ENCODE measurements at places on chromosomes 2 and 18.

DNA sequence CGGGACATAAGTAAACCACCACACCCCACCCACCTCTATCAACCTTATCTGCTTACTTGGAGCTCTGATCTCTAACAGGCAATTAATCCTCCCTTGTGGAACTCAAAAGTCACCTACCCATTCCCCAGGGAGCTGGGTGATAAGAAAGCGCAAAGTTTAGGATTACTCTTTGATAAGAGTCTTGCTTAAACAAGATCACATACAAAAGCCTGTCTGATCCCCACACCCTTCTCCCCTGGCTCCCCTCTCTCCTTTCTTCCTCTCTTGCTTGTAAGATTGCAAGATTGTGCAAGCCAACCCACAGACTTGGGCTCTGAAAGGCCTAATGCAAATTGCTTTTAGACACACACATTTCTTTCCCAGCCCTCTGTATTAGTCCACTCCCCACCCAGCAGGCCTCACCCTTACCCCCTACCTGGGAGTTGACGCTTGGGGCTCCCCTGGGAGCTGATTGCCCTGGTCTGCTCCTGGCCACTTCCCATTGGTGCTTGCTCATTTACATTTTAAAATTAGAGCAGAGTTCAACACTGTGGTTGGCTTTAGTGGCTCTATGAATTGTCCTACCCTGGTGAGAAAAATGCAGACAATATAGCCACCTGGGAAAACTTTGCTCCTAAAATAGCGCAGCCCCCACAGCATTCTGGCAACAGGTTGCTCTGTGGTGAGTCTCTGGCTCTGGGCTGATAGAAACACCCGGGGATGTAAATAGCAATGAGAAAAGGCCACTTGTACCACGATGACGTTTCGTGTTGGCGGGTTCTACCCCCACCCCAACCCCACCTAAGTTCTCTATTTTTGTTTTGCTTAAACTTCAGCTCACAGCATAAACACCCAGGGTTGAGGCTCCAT, 92.8 kb upstream of the MSH2 start:
- DNase-seq, result peak; percentile 76

DNA sequence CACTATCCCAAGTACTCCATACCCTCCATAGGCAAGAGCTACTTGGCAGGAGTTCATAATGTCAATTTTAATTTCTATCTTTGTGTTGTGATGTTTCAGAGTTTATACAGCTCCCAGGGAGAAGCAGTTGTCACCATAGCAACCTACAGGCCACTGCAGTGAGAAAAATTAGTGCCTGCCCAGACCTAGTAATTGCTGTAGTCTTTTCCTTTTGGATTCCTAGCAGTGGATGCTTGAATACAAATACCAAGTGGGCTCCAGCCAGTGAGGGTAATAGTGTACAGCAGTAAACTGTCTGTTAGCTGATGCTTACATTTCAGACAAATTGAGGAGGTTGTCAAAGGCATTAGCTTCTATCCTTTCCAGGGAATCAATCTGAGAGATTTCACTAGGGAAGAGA, 26.7 kb downstream of the LHCGR start:
- no peak for DNase-seq

GRCh38 chr2:64447317-64448040, 6.5 kb upstream of the LGALSL start:
- DNase-seq, result peak; percentile 31

DNA sequence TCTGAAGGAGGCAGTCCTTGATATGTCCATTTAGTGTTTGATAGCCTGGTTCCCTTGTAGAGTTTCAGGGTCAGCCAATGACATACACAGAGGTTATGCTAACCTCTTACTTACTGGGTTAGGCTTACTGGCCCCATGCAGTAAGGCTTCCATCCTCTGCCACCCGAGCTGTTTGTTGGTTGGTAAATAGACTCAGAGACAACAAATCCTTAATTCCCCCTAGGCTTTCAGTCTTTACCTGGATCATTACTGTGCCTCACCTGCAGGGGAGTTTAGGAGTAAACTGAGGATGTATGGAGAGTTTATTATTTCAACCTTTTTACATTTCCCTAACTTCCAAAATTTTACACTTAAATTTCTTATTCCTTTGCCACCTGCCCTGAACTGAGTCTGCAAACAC, 452.7 kb upstream of the HNMT start:
- DNase-seq, result no peak

GRCh38 chr2:26609205-26609631, 31.9 kb downstream of the CIB4 start:
- DNase-seq, result no peak
